ENCODE measurements at places on chromosomes 11 and 22.
A peak's percentile ranks its signal among the peaks of the same experiment; 100 is the strongest.

- DNase-seq, result no peak
These were observed 27.6 kb upstream of the CAT start for GRCh38 chr11:34411111-34411510.

DNA sequence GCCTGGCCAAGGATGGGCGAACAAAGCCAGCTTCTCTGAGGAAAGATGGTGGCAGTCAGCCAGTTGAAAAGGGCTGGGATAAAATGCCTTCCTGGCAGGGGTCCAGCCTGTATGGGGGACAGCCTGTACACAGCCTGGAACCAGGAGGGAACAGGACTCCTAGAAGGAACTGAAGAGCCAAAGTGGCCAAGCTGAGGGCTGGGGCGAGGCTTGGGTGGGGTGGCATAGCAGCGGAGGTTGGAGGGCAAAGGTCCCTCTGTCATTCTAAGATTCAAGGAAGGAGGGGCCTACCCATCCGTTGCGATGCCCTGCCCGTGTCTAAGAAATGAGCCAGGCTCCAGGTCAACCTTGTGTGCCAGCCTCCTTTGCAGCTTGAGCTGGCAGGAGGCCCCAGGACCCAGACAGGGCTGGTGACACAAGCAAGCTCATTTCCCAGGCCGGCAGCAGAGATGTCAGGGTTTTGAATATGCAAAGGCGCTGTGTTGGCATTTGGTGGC, 22.6 kb downstream of the FADD start:
- no peak for DNase-seq

DNA sequence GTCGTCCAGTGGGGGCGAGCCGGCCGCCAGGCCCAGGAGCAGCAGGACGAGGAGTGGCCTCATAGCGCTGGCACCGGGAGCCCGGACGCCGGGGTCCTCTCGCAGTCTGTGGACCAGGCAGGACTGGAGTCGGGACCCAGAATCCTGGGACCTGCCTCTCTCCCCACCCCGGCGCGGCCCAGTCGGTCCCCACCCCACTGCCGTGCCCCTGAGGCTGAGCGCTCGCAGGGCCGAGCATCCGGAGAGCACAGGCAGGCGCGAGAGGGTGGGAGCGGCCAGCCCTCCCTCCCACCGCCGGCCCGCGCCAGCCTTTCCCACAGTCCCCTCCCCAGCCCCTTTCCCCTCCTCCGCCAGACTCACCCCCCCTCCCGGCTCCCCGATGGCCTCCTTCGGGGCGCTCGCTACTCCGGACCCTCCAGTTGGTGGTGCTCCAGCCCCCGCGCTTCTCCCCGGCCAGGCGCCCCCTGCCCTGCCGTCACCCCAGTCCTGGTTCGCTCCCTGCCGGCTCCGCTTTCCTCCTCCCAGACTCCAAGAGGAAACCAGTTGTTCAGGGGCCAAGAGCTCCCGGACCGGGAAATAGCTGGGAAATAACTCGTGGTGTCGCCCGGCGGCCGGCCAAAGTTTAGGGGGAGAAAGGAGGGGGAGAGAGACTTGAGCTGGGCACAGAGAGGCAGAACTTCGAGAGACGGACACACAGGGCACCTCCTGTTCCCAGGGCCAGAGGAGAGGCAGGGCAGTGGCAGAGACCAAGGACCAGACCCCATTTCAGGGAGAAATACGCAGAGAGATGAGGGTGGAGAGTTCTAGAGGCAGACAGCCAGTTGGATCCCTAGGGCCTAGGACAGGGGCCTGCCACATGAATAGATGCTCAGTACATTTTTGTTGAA, at the start of gene C1QTNF5:
TSS of gene C1QTNF5 (minus strand) at position 549 of the 887 bp plus-strand sequence. CDS start at position 63, 486 bp downstream.
- DNase-seq, result no peak

- DNase-seq, result peak; percentile 52
These were observed 33.1 kb upstream of the SLC35C1 start for GRCh38 chr11:45771566-45772448.

GRCh38 chr11:85945788-85946187, 90.6 kb downstream of the CCDC83 start:
- no peak for DNase-seq

DNA sequence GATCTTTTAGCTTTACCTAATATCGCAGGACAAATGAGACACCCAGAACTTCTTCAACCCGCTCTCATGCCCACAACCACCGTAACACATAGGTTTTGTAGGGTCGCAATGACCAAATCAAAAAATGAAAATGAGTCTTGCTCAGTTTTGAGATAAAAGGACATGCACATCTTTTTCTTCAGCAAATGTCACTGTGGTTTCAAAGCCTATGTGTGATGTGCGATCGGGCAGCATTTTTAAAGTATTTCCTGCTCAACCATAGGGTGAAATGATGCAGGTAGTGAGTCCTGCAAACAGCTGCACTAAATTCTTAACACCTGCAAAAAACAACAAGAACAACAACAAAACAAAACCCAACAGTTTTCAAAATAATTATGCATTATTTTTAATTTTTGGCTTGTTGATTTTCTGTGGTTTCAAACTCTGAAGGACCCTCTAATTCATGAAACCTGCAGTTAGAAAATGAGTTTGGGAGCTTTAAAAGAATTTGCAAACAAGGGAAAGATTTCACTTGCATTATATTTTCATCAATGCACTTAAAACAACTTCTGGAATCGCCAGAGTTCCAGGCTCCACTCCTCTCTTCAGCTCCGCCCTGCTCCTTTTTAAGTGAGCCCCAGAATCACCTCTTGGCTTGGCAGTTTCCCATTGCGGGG, 79.4 kb downstream of the PRR5L start:
- no peak for DNase-seq

DNA sequence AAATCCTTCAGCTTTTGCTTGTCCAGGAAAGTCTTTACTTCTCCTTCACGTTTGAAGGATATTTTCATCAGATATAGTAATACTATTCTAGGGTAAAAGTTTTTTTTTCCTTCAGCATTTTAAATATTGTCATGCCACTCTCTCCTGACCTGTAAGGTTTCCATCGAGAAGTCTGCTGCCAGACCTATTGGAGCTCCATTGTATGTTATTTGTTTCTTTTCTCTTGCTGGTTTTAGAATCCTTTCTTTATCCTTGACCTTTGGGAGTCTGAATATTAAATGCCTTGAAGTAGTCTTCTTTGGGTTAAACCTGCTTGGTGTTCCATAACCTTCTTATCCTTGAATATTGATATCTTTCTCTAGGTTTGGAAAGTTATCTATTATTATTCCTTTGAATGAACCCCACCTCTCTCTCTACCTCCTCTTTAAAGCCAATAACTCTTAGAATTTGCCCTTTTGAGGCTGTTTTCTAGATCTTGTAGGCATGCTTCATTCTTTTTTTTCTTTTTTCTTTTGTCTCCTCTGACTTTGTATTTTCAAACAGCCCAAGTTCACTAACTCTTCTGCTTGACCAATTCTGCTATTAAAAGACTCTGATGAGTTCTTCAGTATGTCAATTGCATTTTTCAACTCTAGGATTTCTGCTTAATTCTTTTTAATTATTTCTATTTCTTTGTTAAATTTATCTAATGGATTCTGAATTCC, 12.0 kb upstream of the WEE1 start:
- no peak for DNase-seq

DNA sequence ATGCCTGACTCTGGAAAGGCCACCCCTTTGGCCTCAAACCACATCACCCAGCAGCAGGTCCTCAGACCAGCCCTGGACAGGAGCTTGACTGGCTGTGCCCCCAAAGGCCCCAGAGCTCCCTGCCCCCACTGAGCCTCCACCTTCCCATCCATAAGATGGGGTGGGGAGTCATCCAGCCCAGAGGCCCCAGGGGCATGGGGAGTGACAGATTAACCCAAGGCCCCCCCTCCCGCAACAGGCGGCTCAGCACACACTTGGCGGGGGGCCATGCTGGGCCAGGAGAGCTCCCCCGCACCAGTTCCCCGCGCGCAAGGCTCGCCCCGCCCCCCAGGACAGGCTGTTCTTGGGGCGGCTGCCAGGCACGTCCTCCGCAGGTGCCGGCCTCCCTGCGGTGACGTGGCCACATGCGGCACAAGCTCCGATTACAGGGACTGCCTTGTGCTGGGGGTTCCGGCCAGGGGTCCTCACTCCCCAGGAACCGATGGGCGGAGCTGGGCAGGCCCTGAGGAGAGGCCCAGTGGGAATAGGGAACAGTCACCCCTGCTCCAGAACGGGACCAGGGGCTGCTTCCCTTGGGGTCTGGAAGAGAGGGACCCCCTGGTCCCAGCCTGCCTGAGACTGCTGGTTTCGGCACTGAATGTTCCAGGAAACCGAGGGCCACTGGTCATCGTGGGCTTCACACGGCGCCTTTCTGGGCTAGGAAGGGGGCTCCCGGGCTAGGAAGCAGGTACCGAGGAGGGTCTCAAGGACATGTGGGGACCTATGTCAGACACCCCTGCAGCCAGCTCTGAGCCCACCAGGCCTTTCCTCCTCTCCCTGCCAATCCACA, 5.1 kb upstream of the CDKN1C start:
- no peak for DNase-seq

DNA sequence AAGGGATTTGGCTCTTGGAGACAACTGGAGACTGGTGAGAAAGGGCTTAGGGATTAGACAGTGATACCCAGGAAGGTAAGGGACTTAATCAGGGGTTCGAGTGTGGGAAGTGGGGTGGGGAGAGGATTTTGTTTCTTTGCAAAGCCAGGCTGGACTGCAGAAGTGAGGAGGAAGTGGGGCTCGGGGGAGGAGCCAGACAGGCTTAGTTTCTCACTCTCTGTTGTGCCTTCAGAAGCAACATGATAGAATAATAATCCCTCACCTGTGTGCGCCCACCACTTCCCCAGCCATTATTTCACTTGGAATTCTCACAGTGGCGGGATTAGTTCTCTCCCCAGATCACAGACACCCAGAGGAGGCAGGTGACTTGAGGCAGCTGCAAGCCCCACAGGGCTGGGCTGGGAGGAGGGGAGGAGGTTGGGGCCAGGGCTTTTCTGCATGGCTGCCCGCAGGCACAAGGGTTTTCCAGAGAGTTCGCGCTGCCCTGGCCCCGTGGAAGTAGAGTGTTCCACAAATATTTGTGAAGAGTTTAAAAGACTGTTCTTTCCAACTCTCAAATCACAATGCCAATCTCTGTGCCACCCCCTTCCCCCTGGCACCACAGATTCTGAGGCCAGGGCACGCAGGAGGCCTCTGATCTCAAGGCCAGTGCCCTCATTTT, 4.0 kb upstream of the SEC14L2 start:
- DNase-seq, result no peak

DNA sequence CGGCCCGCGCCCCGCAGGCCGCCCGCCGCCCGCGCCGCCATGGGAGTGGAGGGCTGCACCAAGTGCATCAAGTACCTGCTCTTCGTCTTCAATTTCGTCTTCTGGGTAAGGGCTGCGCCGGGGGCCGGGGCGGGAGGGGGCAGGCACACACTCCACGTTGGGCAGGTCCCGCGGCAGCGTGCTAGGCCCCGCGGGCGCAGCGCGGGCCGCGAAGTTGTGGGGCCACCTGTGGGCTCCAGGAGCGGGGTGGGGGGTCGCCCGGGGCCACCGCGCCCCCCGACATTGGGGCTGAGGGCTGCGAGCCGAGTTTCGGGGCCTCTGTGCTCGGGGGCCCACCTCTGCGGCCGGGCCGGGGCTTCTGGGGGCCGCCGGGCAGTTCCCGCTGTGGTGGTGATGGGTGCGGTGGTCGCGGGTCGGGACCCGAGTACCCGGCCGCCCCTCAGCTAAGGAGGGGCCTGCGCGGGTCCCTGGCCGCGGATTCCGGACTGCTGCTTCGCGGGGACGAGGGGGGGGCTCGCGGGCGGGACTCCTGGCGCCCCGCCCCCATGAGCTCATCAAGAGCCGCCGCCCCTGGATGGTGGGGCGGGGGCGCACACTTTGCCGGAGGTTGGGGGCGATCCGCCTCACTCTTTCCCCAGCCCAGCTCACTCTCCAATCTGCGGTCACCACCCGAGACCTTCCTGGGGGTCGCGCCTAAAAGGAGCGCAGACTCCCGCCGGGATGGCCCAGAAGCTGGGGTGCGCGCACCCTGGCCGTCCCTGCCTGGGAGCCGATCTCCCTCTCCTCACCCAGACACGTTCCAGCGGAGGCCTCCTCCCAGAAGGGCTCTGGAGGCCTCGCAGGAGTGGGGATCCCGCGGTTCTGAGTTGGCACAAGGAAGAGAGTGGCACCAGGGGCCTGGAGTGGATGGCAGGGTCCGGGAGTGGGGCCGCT, 667 bp downstream of the CD81 start:
- DNase-seq, result no peak

DNA sequence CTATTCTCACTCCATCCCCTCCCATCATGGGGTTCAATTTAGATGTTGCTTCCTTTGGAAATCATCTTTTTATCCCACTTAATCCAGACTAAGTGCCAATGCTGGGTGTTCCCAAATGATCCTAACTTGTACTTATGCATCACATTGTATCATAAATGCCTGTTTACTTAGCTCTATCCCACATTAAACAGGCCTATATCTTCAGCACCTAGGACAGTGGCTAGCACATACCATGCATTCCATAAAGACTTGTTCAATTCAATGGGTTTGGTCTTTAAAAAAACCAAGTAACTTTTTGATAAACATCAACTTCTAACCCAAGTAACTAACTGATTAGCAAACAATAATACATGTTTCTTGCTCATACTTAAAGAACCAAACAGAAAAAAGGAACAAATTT, 40.6 kb downstream of the RSF1 start:
- DNase-seq, result no peak

GRCh38 chr22:19918332-19919106, 23.1 kb upstream of the COMT start:
- DNase-seq, result no peak

GRCh38 chr11:122910775-122911174, 28.2 kb downstream of the JHY start:
- no peak for DNase-seq

DNA sequence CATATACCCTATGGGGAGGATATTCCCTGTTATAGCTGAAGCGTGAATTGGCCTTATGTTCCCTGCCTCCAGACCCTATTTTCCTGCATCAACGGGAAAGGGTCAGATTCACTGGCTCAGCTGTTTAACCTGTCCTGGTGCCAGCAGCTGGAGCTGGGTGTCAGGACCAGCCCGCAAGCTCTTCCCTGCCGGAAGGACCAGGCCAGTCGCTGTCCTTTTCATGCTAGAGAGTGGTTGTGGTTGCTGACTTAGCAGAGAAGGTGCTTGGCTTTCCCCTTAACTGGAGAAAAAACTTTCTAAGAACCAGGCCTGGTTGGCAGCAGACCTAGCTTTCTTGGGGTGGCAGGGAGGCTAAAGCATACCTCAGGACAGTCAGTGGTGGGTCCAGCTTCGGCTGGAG, 5.2 kb upstream of the SREBF2 start:
- DNase-seq, result no peak

- no peak for DNase-seq
These were observed 114.8 kb upstream of the NAV2 start for GRCh38 chr11:19597876-19598275.

DNA sequence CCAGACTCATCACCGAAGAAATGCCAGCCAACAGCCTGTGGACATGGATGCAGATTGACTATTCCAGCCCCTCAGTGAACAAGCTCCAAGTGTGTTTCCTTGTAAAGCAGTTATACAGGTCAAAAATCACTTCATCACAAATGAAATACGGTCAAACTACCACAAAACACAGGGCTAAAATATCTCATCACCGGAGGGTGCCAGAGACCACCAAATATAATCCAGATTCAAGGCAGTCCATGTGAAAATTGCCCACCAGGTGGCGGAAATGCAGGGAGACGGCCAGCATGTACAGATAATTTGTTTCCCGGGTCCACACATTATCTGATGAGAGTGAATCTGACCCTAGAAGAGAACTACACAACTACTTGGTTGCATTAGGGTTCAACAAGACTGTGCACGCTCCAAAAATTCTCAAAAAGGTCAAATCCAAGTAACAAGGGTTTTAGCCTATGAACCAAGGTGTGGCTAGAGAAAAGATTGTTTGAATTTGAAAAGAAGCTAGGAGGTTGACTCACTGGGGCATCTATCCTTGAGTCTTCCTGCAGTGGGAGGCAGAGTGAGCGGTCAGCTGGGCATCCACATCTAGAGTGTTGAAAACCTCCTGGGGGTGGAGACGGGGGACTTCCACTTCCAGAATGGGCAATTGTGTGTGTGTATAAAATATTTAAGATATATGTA, 71.7 kb downstream of the IGLL5 start:
- DNase-seq, result peak; percentile 50

All from iPS DF 6.9 (cell line).